Stimulated activated CD4-positive, alpha-beta T cell treated with anti-CD3 and anti-CD28 coated beads, TNF-alpha, amount 100 ng/mL, for 24 hours (primary cell): ENCODE measurements at places on chromosomes 3 and 15.

- DNase-seq = no peak
Observed at GRCh38 chr3:53501178-53501577, 6.8 kb downstream of the CACNA1D start.

DNA sequence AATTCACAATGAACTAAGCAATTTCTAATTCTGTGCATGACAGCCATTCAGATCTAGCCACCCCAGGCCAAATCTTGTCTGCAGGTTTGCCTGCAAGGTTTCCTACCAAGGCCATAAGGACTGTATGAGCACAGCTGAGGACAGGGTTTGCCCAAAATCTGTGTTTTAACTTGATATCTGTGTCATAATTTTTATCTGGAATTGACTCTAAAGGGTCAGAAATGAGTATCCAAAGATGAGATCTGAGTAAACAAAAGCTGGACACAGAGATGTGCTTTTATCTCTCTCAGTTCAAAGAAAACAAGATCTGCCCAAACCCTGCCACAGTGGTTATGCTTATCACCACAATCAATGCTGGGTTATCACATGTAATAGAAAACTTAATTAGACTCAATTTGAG is 154.6 kb upstream of the COL8A1 start:
- DNase-seq = no peak

GRCh38 chr3:139450159-139450558 is 26.2 kb downstream of the RBP2 start:
- DNase-seq = no peak

GRCh38 chr3:52724511-52724910 is 18.6 kb downstream of the SPCS1 start:
- DNase-seq = no peak

DNA sequence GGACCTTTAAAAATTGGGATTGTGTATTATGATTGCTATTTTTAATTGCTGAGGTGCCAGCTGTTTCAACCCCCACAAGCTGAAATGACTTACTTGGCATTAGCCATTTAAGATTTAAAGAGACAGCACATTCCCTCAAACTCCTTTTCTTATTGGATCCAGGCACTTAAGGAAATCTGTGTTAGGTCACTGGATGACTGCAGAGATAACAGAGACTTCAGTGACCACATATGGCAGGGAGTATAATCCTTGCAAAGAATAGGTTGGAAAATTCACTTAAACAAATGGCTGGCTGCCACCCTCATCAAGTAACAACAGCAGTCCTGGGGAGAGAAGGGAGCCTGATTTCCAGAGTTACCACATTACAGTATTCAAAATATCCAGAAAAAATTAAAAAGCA is 66.6 kb downstream of the SLMAP start:
- no peak for DNase-seq

DNA sequence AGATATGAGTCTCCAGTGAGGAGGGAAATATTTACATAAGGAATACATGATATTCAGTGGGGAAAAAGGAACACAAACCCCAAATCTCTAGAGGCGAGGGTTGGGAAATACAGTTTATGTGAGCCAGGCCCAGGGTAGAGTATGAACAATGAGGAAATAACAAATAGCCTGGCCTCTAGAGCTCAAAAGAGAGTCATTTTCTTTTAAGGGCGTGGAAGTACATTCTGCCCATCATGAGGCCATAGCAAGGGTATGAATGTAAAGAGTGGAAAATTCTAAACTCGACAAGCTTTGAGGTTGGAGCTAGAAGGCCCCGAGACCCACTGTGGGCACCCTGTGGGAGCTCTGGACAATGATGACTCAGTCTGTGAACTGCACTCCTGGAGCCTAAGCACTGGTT is 27.8 kb upstream of the IGF2BP2 start:
- DNase-seq = no peak

DNA sequence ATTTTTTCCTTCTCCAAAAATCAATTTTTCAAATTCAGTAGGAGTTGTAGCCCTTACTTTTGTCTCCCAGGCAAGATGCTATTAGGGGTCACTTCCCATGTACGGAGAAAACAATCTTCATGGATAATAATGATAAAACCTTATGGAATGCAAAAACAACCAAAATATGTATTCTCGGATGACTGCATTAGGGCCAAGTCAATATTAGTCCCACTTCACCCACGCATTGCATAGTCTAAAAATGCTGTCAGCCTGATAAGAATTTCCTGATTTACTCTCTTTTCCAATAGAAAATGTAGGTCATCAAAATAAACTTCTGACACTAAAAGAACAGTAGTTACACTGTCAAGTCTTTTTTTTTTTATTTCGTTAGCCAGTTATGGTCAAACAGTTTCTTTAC is 2.7 kb downstream of the VGLL3 start:
- no peak for DNase-seq

DNA sequence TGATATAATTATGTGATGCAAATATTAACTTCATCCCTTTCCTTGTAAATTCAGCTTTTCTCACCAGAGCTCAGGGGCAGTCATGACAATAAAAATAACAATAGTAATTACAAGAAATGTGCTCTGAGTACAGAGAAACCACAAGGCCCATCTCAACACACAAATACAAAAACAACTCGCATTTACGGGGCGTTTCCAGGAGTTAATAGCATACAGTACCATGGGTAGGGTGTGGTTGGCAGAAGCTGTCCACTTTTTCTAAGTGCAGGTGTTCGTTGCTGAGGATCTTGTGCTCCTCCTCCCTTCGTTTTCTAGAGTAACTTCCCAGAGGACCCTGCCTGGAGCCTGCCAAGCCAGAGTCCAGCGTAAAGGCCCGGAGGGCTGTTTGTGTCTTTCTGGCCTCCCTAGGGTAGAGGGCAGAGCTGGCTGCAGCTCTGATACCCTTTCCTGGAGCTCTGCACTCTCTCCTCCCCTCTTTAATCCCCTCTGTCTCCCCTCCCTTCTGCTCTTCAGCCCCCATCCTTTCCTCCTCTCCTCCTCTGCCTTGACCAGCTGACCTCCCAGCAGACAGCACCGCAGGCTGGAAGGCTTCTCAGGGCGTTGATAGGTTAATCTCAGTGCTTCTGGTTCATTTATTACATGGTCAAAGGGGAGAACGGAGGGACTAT is 11.4 kb downstream of the SEMA3G start:
- DNase-seq = no peak

- DNase-seq = no peak
Observed at GRCh38 chr3:89108291-89108550, 800 bp downstream of the EPHA3 start.

- DNase-seq = no peak
Observed at GRCh38 chr3:53226841-53227407, 28.9 kb downstream of the TKT start.

DNA sequence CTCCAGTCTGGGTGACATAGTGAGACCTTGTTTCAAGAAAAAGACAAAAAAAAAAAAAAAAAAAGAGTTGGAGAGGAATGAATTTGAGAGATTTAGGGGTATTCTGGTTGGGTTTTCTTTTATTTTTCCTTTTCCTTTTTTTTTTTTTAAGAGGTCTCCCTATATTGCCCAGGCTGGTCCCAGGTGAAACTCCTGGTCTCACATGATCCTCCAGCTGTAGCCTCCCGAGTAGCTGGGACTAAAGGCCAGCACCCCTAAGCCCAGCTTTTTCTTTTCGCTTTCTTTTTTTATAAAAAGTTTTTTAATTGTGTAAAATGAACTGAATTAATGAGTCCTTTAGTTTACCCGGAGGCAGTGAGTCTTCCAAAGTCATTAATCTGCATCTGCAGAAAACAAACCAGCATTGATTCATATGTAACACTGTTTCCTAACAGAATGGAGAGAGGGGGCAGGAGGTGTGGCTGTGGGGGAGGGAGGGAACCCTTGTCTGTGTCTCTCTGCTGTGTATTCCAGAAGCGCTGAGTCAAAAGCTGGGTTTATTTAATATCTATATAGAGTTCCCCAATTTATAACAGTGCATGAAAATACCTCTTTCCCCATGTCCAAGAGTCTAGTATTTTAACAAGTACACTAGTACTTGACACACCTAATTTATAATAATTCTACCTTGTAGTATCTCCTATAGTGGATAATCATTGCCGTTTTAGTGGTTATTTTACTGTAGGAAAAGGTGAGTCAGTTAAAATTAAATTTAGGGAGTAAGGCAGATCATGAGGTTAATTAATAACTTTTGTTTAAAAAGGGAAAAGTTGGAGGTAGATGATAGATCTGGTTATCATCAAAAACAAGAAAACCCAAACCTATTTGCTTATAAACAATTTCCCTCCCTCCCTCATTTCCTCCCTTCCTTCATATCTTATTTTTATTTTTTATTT is 2.6 kb upstream of the DPPA4 start:
- no peak for DNase-seq

GRCh38 chr15:73051391-73051806 is 864 bp upstream of the NEO1 start:
- DNase-seq = no peak

DNA sequence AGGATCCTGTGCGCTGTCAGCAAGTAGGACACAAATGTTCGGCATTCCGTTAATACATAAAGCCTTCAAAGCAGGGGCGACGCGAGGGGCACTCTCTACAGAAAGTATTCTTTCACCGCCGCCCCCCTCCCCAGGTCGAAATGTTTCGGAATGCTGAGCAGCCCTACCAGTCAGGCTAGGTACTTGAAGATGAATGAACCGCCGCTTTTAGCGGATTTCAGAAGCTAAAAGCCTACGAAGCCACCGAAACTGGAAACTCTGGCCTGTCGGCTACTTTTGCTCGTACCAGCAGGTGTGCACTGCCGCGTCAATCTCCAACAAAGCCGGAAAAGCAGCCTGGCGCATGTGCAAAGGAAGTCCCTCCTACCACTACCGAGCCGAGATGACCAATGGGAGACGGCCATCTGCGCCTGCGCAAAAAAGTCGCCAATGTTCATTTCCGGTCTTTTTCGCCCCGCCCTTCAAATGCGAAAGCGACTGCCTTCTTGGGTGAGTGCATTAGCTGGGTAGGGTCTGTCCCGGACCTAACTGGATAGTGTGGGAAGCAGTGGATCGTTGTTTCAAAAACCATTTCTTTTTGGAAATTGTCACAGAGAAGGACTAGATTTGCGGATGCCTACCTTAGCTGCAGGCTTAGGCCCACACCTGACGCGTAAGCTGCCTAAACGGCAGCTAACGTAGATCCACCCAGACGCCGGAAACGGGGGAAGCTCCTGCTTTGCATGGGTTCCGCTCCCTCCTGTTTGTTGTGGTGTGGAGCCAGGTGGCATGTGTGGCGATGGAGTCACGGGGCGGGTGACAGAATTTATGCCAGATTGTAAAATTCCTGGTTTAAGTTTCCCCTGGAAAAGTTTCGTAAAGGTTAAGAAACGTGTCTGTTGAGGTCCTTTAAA is at the start of gene WDR5B:
Gene WDR5B (minus strand): TSS at position 301 of the 893 bp plus-strand sequence. CDS start 534 bp downstream, outside the sequence.
- DNase-seq = peak; percentile 96

GRCh38 chr3:47542471-47543173 is 29.1 kb upstream of the ELP6 start:
- DNase-seq = no peak

DNA sequence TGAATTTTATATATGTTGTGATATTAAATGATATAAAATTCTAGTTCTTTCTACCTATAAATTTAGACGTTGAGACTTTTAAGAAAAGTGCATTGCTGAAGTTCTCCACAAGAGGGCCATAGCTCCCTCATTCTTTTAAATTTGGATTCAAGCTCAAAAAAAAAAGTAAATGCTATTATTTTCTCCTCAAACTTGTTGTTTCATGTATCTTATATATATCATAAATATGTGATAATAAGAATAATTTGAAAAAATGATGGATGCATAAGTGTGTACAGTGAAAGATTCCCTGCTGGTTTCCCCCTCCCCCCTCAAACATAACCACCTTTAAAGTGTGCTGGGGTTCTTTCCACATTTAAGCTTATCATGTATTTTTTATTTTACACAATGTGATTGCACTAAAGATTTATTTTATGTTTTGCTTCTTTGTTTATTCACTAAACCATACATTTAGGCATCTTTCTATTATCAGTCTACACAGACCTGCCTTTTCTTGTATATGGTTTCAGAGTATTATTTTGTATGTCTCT is 769.4 kb upstream of the GOLIM4 start:
- no peak for DNase-seq
